ENCODE measurements at places on chromosomes 1 and 21.

DNA sequence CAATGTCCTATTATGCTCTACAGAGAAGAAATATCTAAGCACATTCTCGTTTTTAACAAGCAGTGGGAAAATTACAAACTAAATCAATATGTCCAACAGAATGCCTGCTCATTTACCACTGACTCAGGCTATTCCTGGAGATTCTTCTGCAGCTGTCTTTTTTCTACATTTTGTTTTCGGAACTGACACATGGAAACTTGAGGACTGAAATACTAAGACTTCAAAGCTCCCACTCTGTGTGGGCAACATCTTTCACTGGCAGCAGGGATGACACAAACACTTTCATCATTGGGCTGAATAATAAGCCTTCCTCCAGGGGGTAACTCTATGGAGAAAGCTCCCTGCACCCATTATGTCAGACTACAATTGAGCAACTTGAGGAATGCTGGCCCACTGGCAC is 175.5 kb upstream of the NCAM2 start:
- DNase-seq: no peak

GRCh38 chr1:25869909-25870606 is 5.5 kb downstream of the PAQR7 start:
- no peak for DNase-seq

DNA sequence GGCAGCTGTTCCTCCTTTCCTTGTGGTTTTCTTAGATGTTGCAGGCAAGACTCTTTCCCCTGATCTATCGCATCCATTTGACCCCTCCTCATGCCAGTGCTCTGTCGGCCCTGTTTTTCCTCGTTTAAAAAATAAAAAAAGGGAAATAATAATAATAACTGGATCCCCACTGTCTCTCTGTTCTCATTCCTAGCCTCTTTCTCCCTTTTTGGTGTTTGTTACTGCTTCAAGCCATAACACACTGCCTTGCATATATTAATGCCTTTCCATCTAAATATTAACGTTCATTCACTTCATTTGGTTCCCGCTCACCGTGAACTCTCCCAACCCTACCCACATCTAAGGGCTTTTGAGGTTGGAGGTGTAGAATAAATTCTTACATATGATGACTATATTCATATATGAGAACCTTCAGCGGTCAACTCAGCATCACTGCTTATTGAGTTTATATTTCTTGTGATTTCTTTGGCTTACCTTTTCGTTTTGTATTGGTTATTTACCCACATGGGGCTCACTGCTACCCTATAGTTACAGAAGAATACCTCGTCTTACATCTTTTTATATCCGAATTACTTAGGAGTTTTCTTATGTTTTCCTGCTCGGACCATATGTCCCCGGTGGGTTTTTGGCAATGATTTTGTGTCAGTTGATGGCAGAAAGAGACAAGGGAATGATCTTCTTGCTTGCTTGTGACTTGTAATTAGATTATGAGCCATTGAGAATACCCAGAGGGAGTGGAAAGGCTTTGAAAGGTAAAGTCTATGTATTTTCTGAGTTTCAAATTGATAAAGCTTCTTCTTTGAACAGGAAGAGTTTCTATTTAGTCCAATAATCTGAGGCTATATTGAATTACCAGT is 805 bp downstream of the ATG4C start:
- no peak for DNase-seq

GRCh38 chr1:8396786-8397406 is 79.0 kb downstream of the SLC45A1 start:
- no peak for DNase-seq

DNA sequence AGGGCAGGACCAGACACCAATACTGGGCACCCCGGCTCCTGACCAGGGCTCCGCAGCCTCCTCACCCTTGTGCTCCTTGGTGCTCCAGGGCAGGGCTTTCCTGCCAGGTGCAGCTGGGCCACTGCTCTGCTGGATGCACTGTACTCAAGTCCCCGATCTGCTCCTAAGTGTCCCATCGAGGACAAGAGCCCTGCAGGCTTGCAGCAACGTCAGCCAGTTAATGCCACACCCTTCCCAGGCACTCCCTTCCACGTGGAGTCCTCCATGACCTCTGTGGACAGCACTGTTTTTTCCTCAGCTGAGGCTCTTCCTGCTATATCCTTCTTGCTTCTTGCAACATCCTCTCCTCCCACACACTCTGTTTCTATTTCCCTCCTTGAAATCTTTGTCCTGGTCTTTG is 94.0 kb upstream of the NGF start:
- no peak for DNase-seq

DNA sequence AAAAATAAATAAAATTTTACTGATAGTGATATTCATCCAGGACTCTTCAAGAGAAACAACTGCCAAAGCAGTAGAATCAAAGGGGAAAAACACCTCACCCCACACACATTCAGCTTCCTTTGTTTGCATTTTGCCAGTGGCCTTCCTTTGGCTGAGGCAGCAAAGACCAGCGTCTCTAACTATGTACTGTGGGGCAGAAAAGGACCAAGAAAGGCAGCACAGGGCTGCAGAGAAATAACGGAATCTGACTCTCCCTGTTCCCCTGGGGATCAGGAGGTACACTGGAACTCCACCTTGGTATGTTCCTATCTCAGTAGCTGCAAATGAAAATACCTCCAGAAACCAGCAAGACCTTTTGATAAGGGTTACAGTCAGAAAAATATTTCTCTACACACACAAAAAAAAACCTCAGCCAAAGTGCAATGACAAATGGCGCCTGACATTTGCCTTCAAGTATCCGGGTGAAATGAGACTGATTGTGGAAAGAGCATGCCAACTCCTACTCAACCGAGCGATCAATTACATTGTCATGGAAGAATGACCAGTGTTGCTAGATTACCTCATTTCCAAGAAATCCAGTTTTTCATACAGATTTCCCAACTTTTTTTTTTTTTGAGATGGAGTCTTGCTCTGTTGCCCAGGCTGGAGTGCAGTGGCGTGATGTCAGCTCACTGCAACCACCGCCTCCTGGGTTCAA is 50.9 kb downstream of the TARBP1 start:
- DNase-seq: no peak

GRCh38 chr1:157090196-157090647 is 9.4 kb downstream of the ETV3L start:
- DNase-seq: peak; percentile 89

- DNase-seq: no peak
These were observed 138.6 kb downstream of the SYT14 start for GRCh38 chr1:210076620-210077019.

- no peak for DNase-seq
These were observed 60.9 kb downstream of the KIF21B start for GRCh38 chr1:200962631-200963030.

DNA sequence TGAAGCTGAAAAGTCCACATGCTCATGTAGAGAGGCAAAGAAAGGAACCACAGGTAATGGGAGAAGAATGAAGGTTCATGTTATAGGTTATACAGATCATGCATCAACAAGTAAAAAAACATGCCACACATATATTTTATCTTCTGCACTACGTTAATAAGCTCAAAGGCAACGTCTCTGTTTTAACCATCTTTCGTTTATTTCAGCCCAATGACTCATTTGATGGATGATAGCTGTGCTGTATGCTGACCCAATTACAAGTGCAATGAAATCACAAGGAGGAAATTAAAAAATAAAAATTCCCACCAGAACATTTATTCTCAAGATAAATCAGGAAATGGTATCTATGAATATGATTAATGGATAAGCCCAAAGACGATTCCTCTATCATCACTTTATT is 24.6 kb downstream of the XCL1 start:
- DNase-seq: no peak

GRCh38 chr1:166479052-166479631 is 312.3 kb upstream of the FAM78B start:
- DNase-seq: peak; percentile 32

DNA sequence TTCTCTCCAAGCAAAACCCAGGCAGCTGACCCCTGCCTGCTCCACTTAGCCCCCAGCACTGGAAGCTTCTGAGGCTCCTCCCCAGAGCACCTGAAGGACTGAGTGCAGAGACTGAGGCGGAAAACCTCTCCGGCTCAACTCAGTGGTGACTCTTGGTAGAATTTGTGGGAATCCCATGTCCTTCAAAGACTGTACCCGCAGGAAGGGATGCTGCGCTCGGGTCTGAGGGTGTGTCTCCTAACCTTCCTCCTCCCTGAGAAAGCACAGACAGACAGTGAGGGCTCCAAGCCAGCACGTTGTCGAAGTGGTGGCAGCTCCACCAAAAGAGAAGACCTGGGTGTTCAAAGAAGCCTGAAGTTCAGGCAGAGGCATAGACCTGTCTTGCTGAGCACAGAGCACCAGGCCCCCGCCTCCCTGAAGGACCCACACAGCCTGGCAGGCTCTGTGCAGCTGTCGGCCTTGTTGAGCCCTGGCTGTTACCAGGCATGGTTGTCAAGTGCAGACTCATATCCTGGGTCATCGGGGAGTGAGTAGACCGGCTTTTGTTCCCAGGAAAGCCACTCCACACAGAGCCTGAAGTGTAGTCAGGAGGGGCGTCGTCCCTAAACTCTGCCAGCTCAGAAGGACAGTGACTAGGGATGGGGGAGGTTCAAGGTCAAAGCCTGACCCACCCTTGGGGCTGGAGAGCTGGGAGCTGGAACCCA is 36.7 kb downstream of the CSMD2 start:
- DNase-seq: no peak

GRCh38 chr1:90989990-90990389 is 31.8 kb downstream of the ZNF644 start:
- DNase-seq: no peak

GRCh38 chr1:64581135-64581842 is 111.4 kb downstream of the CACHD1 start:
- no peak for DNase-seq

DNA sequence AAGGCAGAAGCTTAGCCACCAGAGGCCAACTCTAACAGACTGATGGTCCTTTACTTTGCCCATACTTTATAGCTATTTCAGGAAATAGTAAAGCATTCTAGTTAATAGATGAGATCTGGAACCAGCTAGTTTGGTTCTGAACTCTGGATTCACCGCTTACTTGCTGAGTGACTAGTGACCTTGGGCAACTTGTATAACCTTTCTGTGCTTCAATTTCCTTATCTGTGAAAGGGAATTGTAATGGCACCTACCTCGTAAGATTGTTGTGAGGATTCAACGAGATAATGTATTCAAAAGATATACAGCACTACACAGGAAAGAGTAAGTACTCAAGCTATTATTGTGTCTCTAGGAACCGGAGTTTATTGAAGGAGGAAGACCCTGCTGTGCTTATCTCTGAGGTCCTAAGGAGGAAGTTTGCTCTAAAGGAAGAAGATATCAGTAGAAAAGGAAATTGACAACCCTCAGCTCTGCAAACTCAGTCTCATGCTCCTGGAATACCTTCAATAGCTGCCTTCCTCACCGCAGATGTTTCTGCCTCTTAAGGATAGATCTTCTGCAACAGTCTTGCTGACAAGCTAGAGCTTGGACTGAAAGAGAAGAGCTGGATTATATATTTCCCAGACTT is 11.9 kb downstream of the MTFR1L start:
- no peak for DNase-seq

DNA sequence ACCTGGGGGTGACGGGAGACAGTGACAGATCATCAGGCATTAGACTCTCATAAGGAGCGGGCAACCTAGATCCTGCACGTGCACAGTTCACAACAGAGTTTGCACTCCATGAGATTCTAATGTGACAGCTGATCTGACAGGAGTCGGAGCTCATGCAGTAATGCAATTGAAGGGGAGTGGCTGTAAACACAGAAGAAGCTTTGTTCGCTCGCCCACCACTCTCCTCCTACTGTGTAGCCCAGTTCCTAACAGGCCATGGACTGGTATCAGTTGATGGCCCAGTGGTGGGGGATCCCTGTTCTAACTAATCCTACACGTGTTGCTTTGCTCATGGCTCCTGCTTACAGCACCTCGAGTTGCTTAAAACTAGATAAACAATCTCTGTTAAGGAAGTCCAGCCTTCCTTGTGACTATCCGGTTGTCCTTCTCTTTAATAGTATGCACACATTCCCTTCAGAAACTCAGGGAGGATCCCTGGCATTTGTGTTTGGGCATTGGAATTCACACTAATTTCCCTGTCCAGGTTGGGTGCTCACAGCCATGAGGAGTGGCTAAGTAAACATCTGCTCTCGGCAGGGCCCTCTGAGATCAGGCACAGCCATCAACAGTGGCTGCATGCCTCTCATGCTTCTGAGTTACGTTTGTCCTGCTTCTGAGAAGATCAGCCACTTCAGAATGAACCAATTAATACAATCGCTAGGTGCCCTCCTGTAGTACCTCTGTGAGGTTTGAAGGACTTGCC is 21.1 kb upstream of the F3 start:
- DNase-seq: no peak

- DNase-seq: no peak
These were observed 28.2 kb upstream of the MPZL1 start for GRCh38 chr1:167693425-167694045.

GRCh38 chr1:47351305-47351704 is 17.7 kb downstream of the CMPK1 start:
- DNase-seq: no peak

DNA sequence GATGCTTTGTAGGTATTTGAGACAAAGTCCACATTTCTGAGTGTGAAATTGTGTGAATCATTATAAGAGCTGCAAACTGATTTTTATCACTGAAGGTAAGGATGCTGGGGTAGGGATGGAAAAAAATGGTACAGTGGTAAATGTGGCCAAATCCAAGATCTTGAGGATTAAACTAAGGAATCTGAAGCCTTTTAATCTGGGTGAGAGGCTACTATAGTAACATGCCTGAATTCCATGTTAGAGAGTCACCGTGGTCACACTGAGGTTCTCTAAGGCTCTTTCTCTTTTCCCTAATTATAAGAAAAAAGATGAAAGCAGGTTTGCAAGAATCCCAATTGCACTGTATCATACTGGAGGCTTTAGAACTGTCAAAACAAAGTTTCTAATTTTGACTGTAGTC is 17.6 kb downstream of the PTGER3 start:
- DNase-seq: no peak

GRCh38 chr1:95321531-95321930 is 87.5 kb downstream of the RWDD3 start:
- no peak for DNase-seq

DNA sequence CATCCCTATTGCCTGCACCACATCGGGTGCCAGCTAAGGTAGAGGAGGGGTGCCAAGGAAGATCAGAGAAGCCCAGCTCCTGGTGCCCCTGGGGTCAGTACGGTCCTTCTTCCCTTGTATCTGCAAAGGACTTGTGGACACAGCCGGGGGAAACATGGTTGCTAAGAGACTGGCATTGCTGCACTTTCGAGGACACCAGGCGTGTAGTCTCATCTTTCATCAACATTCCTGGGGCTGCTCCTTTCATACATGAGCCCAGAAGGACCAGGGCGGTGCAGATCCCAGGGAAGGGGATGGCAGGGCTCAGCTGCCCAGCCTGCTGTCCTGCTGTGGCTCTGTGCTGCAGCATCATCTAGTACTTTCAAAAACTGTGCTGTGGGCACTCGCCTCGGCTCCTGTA is 61.0 kb downstream of the RUNX1 start:
- DNase-seq: no peak

GRCh38 chr1:19199969-19200604 is 10.0 kb downstream of the UBR4 start:
- DNase-seq: no peak

- no peak for DNase-seq
These were observed 110.8 kb downstream of the TSEN15 start for GRCh38 chr1:184162281-184162680.

- DNase-seq: no peak
These were observed 48.5 kb downstream of the COL18A1 start for GRCh38 chr21:45453308-45453950.

Data from effector CD4-positive, alpha-beta T cell (primary cell).